ENCODE measurements at places on chromosomes 12 and 14. TPM values are rescaled to one million over a fixed set of nuclear protein-coding genes. Genes with fewer than 3 reads are reported as not detected.

The CLEC2A gene
- not detected for total RNA-seq

The PIANP gene
- total RNA-seq = 1.2 TPM

The GPR137C gene
- total RNA-seq = 0.62 TPM

GRCh38 chr14:88016768-88017167 lies 11.8 kb downstream of the GPR65 start:
- no peak overlapping the region for H3K27ac ChIP-seq
- H3K4me3 ChIP-seq = no peak overlapping the region
- no peaks in the 10 kb centered on the region for H3K4me1 ChIP-seq

- no peaks in the 10 kb centered on the region for H3K36me3 ChIP-seq
- DNase-seq = no peak
- no peak overlapping the region for H3K4me3 ChIP-seq
- H3K27ac ChIP-seq = no peak overlapping the region
- no peaks in the 10 kb centered on the region for H3K4me1 ChIP-seq
- H3K27me3 ChIP-seq = no peaks in the 10 kb centered on the region
These were observed 195.2 kb downstream of the ATXN7L3B start for GRCh38 chr12:74732826-74733225.

- no peaks in the 10 kb centered on the region for H3K36me3 ChIP-seq
- no peak for DNase-seq
- H3K27ac ChIP-seq = no peak overlapping the region
- H3K27me3 ChIP-seq = no peaks in the 10 kb centered on the region
These were observed 183.4 kb downstream of the SLC25A21 start for GRCh38 chr14:36988989-36989388.

- peak; percentile 69 for DNase-seq
- no peak overlapping the region for H3K4me3 ChIP-seq
- no peaks in the 10 kb centered on the region for H3K36me3 ChIP-seq
These were observed 4.3 kb downstream of the IPO4 start for GRCh38 chr14:24184104-24184970.

DNA sequence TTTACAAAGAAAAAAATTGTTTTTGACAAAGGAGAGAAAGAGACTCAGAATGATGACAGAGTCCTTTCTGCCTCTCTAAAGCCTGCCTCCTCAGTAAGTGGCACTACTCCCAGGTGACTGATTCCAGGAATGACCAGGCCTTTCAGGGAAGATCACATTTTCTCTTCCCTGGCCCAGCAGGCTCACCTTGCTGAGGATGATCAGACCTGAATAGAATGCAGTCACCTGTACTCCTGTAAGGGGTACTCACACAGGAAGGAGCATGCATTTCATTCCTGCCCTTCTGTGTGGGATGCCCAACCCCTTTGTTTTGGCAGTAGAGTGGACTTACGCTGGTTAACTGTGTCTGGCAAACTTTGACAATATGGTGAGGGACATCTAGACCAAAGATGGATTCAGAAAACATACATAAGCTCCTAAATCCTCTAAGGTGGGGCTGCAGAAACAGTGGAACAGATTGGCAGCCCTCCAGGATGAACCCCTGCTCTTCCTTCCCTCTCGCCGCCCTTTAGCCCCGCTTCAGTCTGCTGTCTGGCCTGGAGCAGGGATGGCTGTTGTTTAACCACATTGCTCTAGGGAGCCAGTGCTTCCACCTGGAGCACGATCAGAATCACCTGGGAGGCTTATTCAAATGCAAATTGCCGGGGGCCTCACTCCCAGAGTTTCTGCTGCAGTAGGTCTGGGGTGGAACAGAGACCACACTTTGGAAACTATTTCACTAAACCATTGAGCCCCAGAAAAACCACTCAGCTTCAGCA lies 29.8 kb downstream of the ERG28 start:
- no peaks in the 10 kb centered on the region for H3K27me3 ChIP-seq
- no peak for DNase-seq
- no peaks in the 10 kb centered on the region for H3K4me1 ChIP-seq
- no peaks in the 10 kb centered on the region for H3K36me3 ChIP-seq
- H3K27ac ChIP-seq = no peak overlapping the region
- no peak overlapping the region for H3K4me3 ChIP-seq

DNA sequence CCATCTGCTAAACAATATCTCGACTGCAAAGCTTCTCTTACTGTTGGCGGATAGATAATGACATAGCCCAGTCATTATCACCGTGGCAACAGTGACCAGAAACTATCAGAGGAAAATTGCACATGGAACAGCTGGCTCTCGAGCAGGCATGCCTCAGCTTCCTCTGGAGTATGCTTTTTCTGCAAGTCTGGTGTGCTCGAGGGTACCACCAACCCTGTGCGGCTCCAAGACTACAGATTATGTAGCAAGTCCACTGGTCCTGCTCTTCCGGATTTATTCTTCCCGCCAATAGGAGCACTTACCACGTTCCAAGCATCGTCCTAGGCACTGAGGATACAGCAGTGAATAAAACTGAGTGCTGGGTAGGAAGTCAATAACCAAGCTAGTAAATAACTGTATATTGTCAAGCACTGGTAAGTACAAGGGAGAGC lies 1.4 kb upstream of the GLRX5 start:
- no peak for DNase-seq
- peak overlapping the region; percentile 68 for H3K27ac ChIP-seq
- no peaks in the 10 kb centered on the region for H3K27me3 ChIP-seq
- peaks cover 3% of the 10 kb centered on the region for H3K4me1 ChIP-seq
- no peaks in the 10 kb centered on the region for H3K36me3 ChIP-seq
- H3K4me3 ChIP-seq = peak overlapping the region; percentile 62

- DNase-seq = no peak
- H3K4me3 ChIP-seq = no peak overlapping the region
- no peaks in the 10 kb centered on the region for H3K27me3 ChIP-seq
- H3K4me1 ChIP-seq = no peaks in the 10 kb centered on the region
These were observed 352.5 kb downstream of the C12orf50 start for GRCh38 chr12:87676731-87677130.

GRCh38 chr14:105107351-105107750 lies 42.1 kb upstream of the GPR132 start:
- no peaks in the 10 kb centered on the region for H3K27me3 ChIP-seq
- H3K27ac ChIP-seq = no peak overlapping the region
- no peaks in the 10 kb centered on the region for H3K36me3 ChIP-seq
- DNase-seq = peak; percentile 25
- H3K4me1 ChIP-seq = no peaks in the 10 kb centered on the region

Data from aorta (tissue), 5 donors.